ENCODE measurements at places on chromosomes 5 and 9. TPM values are rescaled to one million over a fixed set of nuclear protein-coding genes. Genes with fewer than 3 reads are reported as not detected.
A peak's percentile ranks its signal among the peaks of the same experiment; 100 is the strongest.

The TRPM3 gene
- total RNA-seq = 0.78 TPM

DNA sequence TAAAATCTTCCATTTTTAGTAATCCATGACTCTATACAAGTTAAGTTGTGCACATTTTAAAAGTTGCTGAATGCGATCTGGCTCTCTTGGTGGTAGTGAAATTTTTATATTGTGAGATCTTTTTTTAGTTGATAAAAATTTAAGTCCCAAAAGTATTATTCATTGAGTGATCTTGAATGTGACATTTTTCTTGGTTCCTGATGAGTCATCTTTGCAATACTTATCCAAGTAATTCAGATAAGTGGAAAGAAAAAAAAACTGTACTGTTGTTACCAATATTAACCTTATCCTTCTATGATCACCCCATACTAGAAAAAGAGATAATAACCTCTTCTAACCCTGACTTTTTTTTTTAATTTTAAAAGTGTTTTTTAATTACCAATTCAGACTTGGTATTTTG, 601.3 kb downstream of the PSAT1 start:
- DNase-seq = no peak

DNA sequence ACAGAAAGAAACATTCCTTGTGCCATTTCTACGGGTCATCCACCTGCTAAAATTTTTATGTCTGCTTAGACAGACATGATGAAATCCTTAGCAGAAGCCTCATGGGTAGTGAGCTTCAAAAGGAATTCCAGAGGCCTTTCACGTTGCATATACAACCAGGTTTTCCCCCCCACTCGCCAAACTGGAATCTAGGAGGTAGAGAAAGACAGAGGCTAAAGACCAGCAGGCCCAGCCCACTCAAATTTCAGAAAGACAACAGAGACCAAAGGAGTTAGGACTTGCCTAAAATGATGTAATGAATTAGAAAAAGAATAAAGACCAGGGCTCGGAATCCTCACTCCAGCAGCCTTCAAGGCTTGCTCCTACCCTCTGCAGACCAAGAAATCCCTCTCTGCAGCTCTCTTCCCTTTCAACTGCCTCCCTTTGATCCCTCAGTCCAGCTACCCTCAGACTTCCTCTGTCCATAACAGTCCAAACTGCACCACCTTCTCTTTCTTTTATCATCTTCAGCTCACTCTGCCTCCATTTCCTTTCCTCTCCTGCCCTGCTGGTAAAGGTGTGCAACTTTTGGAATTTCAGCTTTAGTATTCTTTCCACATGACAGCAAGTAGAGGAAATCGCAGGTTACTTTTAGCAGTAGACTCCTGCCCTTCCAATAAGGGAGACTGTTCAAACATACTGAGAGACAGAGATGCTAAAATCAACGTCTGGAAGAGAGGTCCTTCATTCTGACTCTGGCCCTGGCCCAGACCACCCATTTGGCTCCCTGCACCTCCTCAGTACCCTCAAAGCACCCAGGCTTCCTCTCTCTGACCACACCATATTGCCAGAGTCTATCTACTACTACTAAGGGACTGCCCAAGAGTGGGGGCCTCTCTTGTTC, 8.9 kb downstream of the B4GALT1 start:
- no peak for DNase-seq

- DNase-seq = peak; percentile 81
These were observed 65.4 kb upstream of the ARAP3 start for GRCh38 chr5:141747152-141748141.

GRCh38 chr5:32311404-32312196, 1.1 kb downstream of the MTMR12 start:
- peak; percentile 30 for DNase-seq

GRCh38 chr5:132199116-132199680, 28.5 kb downstream of the P4HA2 start:
- DNase-seq = no peak

DNA sequence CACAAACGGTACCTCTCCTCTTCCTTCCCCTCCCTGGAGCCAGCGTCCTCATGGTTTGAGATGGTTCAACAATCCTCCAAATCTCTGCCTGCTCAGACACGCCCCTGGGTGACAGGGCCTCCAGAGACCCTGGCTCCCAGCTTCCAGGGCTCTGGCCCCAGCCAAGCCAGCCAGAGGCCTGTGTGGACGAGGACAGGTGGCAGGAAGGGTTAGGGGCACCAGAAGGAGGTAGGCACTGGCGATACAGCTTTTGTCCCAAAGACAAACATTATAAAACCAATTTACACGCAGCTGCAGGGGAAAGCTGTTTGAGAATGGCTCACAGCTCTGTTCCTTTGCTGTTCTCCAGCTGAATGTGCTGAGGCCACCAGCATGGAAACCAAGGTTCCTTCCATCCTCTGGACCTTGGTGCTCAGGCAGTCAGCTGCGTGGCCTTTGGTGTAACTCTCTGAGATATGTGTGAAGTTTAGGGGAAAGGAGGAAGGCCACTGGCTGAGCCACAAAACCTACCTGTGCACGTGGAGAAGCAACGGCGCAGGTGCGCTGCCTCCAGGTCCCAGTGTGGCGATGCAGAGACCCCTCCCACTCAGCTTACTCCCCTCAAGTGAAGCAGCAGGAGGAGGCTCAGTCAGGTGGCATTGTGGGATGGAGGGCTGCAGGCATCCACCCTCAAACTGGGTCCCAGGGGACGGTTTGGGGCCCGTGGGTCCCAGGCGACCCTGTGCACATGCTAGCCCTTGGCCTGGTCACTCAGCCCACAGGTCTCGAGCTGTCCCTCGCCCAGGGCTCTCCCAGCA, 4.3 kb upstream of the QRFP start:
- DNase-seq = no peak

DNA sequence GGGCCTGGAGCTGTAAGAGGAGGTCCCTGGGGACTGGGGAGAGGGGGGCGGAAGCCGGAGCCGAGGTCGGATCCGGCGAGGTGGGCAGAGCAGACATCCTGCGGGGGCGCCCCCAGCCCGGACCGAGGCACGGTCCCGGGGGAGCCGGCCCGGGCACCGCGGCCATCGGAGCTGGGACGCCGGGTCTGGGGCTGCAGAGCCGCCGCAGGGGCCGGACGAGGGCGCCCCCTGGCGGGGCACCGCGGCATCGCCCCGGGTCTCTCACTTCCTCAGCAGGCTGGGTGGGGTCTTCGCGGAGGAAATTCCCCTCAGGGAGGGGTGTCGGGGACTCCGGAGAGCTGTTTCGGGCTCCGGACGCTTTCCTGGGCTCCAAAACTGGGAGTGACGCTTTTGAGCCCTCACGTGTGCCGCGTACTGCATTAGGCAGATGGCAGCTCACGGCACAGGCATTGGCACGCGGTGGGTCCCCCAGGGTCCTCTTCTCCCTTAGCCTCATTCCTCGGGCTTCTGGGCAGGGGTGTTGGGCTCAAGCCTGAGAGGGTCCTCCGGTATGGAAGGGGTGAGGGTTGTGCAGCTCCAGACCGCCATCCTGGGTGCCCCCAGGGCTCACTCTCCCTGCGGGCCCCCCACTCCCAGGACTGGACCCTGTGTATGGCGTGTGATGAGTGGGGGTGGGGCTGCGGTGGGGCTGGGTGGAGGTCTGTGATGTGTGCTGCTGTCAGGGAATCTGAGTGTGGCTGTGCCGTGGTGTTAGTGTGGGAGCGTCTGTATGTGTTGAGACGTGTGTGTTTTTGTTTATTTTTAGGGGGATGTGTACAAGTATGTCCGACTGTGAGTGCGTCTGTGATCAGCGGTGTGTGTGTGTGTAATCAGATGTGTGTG, 29.6 kb downstream of the LHX2 start:
- peak; percentile 57 for DNase-seq

All from body of pancreas (tissue), 4 donors.